ENCODE measurements at places on chromosomes 16 and 17.
A peak's percentile ranks its signal among the peaks of the same experiment; 100 is the strongest.

DNA sequence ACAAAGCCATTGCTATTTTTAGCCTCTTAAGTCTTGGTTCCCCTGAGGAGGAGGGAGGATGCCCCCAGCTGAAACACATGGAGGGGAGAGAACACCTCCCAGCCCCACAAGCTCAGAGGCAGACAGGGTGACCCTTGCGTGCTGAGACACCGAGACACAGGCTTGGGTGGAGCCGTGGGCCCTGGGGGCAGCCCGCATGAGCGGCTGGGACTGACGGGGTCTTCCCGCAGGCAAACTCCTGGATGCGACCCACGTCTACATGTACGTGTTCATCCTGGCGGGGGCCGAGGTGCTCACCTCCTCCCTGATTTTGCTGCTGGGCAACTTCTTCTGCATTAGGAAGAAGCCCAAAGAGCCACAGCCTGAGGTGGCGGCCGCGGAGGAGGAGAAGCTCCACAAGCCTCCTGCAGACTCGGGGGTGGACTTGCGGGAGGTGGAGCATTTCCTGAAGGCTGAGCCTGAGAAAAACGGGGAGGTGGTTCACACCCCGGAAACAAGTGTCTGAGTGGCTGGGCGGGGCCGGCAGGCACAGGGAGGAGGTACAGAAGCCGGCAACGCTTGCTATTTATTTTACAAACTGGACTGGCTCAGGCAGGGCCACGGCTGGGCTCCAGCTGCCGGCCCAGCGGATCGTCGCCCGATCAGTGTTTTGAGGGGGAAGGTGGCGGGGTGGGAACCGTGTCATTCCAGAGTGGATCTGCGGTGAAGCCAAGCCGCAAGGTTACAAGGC, 9.8 kb downstream of the SLC16A3 start:
- DNase-seq: peak; percentile 81

DNA sequence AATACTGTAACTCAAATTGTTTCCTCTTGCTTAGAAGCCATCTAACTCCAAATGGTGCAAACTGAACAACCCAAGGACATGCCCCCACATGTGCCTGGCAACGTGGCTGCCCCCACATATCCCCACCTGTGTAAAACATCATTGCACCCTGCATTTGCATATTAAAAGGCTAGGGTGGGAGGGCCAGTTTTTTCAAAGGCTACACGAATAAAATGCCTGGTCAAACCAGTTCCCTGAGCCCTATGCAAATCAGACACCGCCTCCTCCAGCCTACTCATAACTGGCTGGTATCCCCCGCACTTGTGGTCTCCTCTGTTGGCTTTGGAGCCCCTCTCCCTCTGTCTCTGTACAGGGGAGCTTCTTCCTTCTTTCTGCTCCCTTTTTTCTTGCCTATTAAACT, 26.7 kb downstream of the C16orf54 start:
- DNase-seq: no peak

GRCh38 chr17:45063198-45063597, 2.1 kb downstream of the NMT1 start:
- no peak for DNase-seq

- no peak for DNase-seq
Measured at GRCh38 chr17:46195939-46196716, 2.9 kb upstream of the KANSL1 start.

- no peak for DNase-seq
Measured at GRCh38 chr17:19013806-19014627, 9.5 kb upstream of the FAM83G start.

- DNase-seq: no peak
Measured at GRCh38 chr17:83136156-83136555, 56.7 kb downstream of the METRNL start.

- DNase-seq: no peak
Measured at GRCh38 chr16:50144211-50144610, 8.9 kb upstream of the TENT4B start.

- DNase-seq: no peak
Measured at GRCh38 chr17:46831573-46832330, 13.3 kb upstream of the WNT3 start.

DNA sequence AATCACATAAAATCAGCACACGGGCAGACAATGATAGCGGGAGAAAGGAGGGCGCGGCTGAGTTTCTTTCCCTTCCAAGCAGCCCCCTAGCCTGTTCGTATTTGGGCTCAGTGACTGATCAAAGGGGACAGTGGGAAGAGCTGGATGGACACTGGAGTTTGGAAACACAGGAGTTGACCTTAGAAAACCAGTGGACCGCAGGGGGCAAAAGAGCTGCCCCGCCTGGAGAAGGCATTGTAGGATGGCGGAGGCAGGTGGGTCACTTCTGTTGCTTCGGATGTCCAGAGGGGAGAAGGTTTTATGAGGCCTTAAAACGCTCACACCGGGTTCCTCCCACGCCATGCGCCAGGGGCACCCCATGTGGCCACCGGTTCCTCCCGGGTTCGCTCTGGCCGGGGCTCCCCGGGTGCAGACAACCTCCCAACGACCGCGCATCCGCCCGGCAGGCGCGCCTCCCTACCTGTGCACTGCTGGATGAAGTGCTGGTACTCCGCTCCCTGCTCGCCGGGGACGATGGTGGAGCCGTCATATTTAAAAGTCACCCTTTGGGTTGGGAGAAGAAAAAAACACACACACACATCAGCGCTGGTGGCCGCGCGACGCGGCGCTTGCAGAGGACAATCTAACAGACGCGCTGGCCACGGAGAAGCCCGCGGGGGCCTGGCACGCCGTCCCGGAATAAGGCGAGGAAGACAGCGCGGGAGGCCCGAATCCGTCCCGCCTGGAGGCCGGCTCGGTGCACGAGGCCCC, 662 bp downstream of the COTL1 start:
- DNase-seq: peak; percentile 35

- no peak for DNase-seq
Measured at GRCh38 chr16:73054813-73055482, 7.0 kb upstream of the ZFHX3 start.

GRCh38 chr17:58310511-58311428, 17.8 kb downstream of the TSPOAP1 start:
- DNase-seq: peak; percentile 9

GRCh38 chr16:11613381-11614303, 26.9 kb upstream of the LITAF start:
- DNase-seq: peak; percentile 84

DNA sequence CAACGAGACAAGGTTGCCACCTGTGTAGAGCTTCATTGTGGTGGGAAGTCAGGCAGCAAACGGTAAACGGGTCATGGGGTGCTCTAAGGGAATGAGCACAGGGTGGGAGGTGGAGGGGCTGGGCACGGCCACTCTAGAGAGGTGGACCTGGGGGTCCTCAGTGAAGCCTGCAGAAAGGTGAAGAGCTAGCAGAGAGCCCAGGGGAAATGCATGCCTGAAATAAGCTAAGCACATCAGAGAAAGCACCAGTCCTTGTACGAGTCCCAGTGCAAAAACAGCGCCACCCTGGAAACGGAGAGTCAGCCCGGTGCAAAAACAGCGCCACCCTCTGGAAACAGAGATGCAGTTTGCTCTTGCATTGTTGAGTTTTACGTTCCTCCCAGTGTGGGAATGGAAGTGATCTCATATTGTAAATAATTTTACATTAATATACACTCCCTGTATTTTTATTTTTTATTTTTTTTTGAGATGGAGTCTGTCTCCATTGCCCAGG, 65.0 kb downstream of the TBC1D16 start:
- DNase-seq: no peak

DNA sequence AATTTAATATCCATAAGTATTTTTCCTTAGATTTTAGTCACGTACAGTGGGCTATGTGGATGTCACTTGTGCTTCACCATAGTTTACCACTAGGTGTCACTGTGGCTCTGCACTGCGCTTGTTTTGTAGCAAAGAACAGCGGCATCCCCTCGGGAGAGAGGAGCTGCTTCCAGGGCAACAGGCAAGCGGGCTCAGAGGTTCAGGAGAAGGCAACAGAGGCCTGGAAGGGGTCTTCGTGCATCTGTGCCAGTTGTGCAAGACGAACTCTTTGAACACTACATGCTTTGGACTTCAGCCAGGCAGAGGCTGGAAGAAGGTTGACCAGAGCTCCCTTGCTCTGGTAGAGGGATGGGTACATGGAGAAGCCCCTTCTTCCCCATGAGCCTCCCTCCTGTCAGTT, 20.6 kb downstream of the CYB561 start:
- peak; percentile 78 for DNase-seq

DNA sequence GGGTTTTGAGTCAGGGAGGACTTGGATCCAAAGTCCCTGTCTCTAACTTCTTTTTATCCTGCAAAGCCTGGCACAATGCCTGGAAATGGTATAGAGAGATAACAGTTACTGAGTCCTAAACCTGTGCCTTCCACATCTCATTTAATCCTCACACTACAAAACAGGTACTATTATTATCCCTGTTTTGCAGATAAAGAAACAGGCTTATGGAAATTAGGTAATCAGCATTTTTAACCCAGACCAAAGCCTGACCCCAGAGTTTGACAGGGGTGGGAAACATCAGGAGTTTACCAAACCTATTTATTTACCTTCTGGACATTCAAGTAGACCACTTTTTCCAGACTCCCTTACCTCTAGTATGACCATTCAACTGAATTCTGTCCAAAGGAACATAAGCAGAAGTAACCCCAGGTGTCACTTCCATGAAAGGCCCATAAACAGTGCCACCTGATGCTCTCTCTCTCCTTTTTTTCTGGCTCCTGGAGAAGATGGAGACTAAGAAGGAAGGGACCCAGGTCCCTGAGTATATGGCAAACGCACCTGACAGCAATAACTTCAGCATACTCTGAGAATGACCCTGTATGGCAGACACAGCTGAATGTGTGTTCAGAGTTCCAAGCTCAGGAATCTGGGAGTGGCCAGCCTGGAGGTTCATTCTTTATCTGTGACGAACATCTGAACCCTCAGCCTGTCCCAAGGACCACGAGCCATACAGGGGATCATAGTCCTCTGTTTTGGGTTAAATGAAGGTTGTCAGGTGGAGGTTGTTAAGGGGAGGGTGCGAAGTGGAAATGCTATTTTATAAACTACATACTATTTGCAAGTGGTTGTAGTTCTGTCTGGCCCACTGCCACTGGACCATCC, 62.7 kb downstream of the HLF start:
- no peak for DNase-seq

- no peak for DNase-seq
Measured at GRCh38 chr16:2966808-2967191, 2.3 kb upstream of the PAQR4 start.

DNA sequence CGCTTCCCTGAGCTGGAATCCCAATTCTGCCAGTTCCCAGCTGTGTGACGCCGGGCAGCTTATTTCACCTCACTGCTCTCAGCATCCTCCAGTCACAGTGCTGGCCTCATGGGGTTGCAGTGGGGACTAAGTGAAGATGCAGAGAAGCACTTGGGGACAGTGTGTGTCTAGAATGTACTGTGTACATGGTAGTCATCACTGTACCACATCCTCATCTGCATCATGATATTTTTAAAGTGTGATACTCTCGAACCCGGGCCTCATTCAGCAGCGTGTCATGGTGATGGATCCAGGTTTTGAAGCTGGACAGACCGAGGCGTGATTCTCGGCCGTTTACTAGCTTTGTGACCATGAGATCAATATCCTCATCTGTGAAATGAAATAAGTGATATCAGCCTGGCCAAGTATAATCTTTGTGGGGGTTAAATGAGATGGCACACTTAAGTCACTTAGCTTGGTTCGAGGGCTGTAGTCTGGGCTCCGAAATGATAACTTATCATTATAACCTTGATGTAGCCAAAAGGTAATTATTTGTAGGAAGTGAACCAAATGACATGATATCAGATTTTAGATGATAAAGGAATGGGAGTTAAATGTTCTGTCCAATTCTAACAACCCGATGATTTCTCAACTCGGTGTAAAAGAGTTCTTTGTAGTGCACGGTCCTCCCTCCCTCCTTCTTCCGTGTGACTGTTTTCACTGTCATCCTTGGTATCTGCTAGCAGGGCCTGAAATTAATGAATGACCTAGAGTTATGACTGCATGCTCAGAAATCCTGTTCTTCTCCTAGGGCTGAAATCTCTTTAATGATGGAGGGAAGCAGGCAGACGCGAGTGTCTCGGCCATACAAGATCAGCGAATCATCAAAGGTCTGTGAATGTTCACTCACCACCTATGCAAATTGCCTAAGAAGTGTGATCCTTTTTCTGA, 2.0 kb downstream of the KLHL36 start:
- DNase-seq: no peak

GRCh38 chr17:7296189-7296861, 1.9 kb upstream of the YBX2 start:
- DNase-seq: peak; percentile 74

DNA sequence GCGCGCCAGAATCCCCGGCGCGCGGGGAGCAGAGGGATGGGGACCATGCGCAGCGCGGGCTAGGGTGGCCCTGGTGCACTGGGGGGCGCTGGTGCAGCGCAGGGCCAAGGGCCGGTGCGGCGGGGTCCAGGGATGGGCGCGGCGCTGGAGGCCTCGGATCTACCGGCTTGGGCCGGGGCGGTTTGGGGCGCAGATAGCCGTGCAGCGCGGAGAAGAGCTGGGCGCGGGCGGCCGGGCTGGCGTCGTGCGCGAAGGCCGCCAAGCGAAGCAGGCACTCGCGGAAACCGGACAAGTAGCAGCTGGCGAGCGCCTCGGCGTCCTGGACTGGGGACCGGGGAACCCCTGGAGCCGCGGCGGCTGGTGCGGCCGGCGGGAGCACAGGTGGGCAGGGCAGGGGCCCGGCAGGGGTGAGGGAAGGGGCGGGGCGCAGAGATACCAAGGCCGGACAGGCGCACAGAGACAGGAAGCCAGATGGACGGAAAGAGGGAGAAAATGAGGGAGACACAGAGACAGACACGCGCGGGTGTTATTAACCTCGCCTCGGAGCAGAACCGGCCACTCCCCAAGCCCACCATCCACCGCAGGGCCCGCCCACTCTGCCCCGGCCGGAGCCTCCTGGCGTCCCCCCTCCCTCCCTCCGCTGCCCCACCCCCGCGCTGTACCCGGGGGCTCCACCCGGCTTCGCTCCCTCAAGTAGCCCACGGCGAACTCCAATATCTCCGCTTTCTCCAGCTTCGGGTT, 2.1 kb downstream of the HES7 start:
- no peak for DNase-seq

- DNase-seq: no peak
Measured at GRCh38 chr17:27452828-27453227, 3.4 kb upstream of the KSR1 start.

- peak; percentile 66 for DNase-seq
Measured at GRCh38 chr16:4691666-4692412, 1.5 kb upstream of the NUDT16L1 start.

DNA sequence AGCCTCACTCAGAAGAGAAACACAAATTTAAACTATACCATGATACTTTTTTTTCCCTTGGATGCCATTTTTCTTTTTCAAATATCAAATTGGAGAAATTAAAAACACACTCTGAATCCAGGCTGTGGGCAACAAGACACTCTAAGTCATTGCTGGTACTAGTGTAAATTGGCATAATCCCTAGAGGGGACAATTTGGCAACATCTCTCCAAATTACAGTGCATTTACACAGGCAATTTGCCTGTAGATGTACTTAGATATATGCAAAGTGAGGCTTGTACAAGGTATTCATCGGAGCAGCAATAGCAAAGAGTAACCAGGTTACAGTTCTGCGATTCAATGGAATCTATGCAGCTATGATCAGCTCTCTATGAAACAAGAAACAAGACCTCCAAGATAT, 6.7 kb upstream of the GUCY2D start:
- DNase-seq: no peak

- no peak for DNase-seq
Measured at GRCh38 chr17:81074875-81075274, 39.9 kb downstream of the BAIAP2 start.

Data from tibial artery (tissue), 4 donors.